ENCODE measurements at places on chromosomes 2 and 18.

- no peak for ATAC-seq
Observed at GRCh38 chr2:220365023-220365422, 737.6 kb downstream of the SLC4A3 start.

DNA sequence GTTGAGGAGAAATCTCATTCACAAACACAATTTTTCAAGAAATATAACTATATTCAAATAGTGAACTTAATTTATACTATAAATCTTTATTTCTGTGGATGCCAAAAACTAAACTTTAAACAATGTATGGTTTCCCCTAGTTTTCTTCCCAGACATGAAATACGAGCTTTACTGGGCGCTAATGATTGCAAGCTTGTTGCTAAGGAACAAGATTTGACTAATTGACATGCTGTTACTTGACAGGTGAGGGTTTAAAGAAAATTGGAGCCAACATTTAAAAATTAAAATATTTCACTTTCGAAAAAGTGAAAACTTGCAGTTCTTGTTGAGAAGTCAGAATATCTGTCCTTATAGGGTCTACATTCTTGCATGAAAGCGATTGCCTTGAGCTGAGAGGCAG, 381.0 kb downstream of the MEIS1 start:
- no peak for ATAC-seq

DNA sequence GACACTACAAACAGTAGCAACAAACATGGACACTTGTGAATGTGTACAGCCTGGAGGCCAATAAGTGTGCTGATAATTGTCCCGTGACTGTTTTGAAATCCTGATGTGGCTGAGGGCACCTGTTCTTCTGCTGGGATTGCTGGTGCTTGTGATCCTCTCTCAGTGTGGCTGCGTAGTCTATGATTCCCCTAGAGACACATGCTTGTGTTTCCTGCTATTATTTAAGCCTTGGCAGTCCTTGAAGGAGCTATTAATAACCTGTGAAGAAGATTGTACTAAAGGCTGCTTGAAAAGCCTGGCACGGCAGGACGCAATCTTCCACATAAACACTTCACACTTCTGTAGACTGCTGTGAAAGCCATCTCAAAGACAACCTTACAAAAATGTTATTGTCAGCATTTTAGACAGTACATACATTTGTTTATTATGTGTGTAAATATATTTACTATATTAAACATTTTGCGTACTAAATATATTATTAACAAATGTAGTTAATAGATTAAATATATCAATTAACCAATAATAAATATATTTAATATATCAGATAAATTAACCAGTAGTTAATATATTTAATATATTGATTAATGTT, 71.4 kb downstream of the GALR1 start:
- ATAC-seq, result peak; percentile 85

DNA sequence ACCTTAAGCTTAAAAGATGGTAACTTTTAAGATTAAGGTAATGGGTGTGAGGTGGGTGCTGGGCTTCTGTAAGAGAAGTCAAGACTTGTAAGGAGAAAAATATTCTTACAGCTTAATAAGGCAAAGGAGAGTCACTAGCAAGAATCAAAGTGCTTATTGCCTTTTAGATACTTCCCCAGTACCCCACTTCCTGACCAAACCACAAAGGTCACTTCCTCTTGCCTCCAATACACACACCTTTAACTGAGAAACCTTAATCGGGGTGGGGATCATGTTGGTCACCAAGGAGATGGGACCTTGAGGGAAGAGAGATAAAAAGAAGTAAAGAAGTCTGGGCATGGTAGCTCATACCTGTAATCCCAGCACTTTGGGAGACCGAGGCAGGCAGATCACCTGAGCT, 10.6 kb upstream of the ATG16L1 start:
- no peak for ATAC-seq

GRCh38 chr2:137963535-137964065, 673 bp upstream of the HNMT start:
- no peak for ATAC-seq

GRCh38 chr2:145644820-145645302, 1124.9 kb upstream of the ZEB2 start:
- no peak for ATAC-seq

GRCh38 chr18:36302676-36303075, 5.2 kb downstream of the FHOD3 start:
- no peak for ATAC-seq

Data from motor neuron (in vitro differentiated cells).